ENCODE measurements at places on chromosomes 12 and 14. TPM values are rescaled to one million over a fixed set of nuclear protein-coding genes. Genes with fewer than 3 reads are reported as not detected.
A peak's percentile ranks its signal among the peaks of the same experiment; 100 is the strongest.

DNA sequence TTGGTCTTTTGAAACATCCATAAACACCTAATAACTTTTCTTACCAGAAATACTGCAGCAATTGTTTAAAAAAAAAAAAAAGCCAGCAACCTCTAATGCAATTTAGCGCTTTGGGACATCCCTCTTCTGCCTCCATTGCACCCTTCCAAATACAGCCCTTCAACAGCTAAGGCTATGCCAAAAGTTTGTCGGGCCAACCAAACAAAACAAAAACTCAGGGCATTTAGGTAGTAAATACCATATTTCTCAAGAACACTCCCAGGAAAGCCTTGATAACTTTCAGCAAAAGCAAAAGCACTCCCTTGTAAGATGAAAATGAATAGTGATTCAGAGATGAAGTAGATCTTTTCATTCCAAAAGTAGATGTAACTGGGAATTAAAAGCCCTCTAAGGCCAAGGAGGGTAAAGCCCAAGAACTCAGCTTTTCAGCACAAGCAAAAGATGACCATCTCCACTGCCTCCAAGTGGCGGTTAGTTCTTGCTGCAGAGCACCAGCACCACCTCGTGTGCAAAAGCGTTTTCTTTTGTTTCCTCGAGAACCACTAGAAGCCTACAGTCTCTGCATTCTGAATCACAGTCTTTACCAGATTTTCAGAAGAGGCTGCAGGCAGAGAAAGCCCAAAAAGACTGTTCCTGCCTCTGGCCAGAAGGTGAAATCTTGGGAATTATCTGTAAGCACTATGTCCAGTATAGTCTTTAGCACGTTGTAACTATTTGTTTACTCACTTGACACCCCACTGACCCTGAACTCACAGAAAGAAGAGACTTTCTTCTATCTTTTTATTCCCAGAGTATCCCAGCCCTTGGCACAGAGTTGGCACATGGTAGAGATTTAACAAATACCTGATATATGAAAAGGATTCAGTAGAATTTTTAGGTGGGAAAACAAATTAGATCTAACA is 53.1 kb downstream of the SIX6 start:
- no peaks in the 10 kb centered on the region for H3K4me1 ChIP-seq
- no peak for DNase-seq
- H3K4me3 ChIP-seq: no peak overlapping the region
- no peaks in the 10 kb centered on the region for H3K36me3 ChIP-seq
- no peaks in the 10 kb centered on the region for H3K27me3 ChIP-seq

GRCh38 chr12:120886199-120887018 is 17.7 kb downstream of the SPPL3 start:
- no peaks in the 10 kb centered on the region for H3K27me3 ChIP-seq
- no peak overlapping the region for H3K27ac ChIP-seq
- no peaks in the 10 kb centered on the region for H3K36me3 ChIP-seq
- DNase-seq: no peak
- H3K4me3 ChIP-seq: no peak overlapping the region

DNA sequence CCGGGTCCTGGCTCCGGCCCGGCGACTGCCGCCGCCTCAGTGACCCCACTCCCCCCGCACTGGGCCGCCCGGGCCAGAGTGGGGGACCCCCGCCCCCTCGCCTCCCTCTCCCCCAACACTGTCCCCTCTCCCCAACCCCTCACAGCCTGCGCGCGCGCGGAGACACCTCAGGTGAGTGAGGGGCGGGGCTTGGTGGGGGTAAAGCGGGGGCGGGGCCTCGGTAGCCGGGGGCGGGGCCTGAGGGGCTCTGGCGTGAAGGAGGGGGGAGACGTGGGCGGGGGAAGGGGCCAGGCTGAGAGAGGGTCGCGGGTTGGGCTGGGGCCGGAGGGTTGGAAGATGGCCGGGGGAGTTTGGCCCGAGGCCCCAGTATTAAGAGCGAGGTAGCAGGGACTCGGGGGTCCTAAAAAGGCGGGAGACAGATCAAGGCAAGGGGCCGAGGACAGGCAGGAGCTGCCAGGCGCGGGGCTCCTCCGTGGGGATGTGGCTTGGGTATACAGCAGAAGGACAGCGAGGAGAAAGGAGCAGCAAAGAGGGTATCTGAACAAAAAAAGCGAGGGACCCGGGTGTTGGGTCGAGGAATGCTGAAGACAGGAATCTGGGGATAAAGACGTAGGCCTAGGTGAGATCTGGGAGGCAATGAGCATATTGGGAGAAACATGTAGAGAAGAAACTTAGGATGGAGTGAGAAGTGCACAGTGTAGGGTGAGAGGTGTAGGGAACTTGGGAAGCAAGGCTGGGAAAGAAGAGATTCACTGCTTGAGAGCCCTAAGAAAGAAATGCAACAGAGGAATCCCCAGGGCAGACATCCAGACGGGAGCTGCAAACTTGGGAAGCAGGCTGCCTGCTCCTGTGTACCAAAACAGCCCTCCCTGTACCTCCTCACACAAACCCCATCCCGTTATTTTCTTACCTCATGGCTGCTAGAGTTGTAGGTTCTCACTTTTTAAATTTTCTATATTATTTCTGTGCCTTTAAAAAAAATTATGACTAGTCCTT is 10.8 kb downstream of the SUOX start:
- H3K4me1 ChIP-seq: no peaks in the 10 kb centered on the region
- peak overlapping the region; percentile 85 for H3K4me3 ChIP-seq
- H3K36me3 ChIP-seq: peaks cover 14% of the 10 kb centered on the region
- peak; percentile 90 for DNase-seq

Gene SIX4
- total RNA-seq: 0.69 TPM

GRCh38 chr14:51095854-51096823 is 1.2 kb upstream of the TRIM9 start:
- peaks cover 44% of the 10 kb centered on the region for H3K27me3 ChIP-seq
- H3K27ac ChIP-seq: no peak overlapping the region
- H3K4me3 ChIP-seq: peak overlapping the region; percentile 71
- no peaks in the 10 kb centered on the region for H3K36me3 ChIP-seq
- no peak for DNase-seq

DNA sequence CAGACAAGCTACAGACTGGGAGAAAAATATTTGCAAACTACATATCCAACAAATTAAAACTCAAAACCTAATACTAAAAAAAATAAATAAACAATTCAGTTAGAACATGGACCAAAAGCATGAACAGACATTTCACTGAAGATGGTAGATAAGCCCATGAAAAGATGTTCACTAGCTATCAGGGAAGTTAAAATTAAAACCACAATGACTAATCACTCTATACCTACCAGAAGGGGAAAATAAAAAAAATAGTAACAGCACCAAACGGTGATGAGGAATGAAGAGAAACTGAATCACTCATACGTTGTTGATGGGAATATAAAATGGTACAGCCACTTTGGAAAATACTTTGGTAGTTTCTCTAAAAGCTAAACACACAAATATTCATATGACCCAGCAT is 31.1 kb upstream of the DHRS7 start:
- H3K36me3 ChIP-seq: no peaks in the 10 kb centered on the region
- no peak overlapping the region for H3K27ac ChIP-seq
- H3K4me1 ChIP-seq: no peaks in the 10 kb centered on the region
- no peak for DNase-seq
- H3K27me3 ChIP-seq: no peaks in the 10 kb centered on the region

- H3K4me1 ChIP-seq: no peaks in the 10 kb centered on the region
- no peak overlapping the region for H3K4me3 ChIP-seq
- no peaks in the 10 kb centered on the region for H3K36me3 ChIP-seq
- H3K27me3 ChIP-seq: no peaks in the 10 kb centered on the region
Measured at GRCh38 chr14:32761381-32761968, 177.2 kb upstream of the NPAS3 start.

DNA sequence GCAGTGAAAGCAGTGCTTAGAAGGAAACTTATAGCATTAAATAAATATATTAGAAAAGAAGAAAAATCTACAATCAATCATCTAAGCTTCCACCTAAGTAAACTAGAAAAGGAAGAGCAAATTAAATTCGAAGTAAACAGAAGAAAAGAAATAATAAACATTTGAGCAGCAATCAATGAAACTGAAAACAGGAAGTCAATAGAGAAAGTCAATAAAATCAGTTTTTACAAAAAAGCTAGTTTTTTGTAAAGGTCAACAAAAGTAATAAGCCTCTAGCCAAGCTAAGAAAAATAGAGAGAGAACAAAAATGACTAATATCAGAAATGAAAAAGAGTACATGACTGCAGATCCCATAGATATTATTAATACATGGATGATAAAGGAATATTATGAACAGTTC is 34.2 kb upstream of the KTN1 start:
- H3K4me1 ChIP-seq: no peaks in the 10 kb centered on the region
- no peaks in the 10 kb centered on the region for H3K36me3 ChIP-seq
- no peak overlapping the region for H3K4me3 ChIP-seq
- no peak for DNase-seq

Gene TMEM229B
- 5.4 TPM for total RNA-seq

- H3K27ac ChIP-seq: no peak overlapping the region
- DNase-seq: no peak
- H3K36me3 ChIP-seq: no peaks in the 10 kb centered on the region
- no peaks in the 10 kb centered on the region for H3K27me3 ChIP-seq
- no peak overlapping the region for H3K4me3 ChIP-seq
Measured at GRCh38 chr14:32167907-32168306, 33.9 kb upstream of the RNU6-7 start.

Gene HOXC11
- not detected for total RNA-seq

Gene VRTN
- not detected for total RNA-seq

DNA sequence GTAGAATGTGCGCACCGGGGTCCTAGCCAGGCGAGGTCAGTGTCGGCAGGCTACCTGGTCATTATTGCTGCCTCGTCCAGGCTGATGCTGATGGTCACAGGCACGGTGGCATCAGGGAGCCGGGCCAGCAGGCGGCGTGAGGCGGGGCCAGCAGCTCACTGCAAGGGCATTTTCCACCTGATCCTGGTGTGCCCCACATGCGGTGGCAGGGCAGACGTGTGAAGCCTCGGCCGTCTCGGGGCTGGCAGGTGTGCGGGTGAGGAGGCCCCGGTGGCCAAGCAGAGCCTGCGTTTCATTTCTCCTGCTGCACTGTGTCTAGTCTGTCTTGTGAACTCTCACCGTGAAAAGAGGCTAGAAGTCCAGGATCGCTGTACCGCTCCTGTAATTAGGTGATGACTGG is 12.0 kb upstream of the AMN start:
- H3K4me1 ChIP-seq: no peaks in the 10 kb centered on the region
- H3K27ac ChIP-seq: no peak overlapping the region
- no peaks in the 10 kb centered on the region for H3K27me3 ChIP-seq
- peaks cover 21% of the 10 kb centered on the region for H3K36me3 ChIP-seq
- H3K4me3 ChIP-seq: no peak overlapping the region
- peak; percentile 37 for DNase-seq

DNA sequence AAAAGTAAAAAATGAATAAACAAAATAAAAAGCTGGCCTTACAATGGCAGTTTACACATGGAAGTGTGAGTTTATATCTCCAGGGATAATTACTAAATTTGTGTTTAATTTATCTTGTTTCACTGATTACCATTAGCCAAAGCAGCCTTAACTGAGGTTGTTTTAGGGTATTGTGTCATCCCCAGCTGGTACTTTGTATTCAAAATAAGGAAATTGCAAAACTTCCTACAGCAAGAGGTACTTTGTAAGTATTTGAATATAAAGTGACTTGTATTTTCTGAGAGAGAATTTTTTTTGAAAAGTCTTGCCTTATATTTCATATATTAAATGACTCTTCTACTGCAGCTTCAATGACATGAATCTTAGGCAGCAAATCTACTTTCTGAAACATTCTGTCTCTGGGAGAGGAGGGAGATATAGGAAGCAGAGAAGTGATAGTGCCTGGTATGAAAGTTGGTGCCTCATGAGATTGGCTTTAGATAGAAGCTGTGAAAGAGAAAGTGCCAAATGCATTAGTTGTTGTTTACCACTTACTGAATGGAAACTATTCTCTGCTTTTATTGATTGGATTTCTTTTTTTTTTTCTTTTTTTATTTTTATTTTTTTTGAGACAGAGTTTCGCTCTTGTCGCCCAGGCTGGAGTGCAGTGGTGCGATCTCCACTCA is 6.7 kb downstream of the FNTB start:
- no peak overlapping the region for H3K4me3 ChIP-seq
- H3K27me3 ChIP-seq: no peaks in the 10 kb centered on the region
- H3K4me1 ChIP-seq: peaks cover 24% of the 10 kb centered on the region
- no peaks in the 10 kb centered on the region for H3K36me3 ChIP-seq
- peak overlapping the region; percentile 55 for H3K27ac ChIP-seq

GRCh38 chr14:53570411-53571387 is 385.9 kb downstream of the BMP4 start:
- peaks cover 7% of the 10 kb centered on the region for H3K4me1 ChIP-seq
- no peaks in the 10 kb centered on the region for H3K36me3 ChIP-seq
- H3K27ac ChIP-seq: no peak overlapping the region
- DNase-seq: no peak
- H3K4me3 ChIP-seq: no peak overlapping the region

DNA sequence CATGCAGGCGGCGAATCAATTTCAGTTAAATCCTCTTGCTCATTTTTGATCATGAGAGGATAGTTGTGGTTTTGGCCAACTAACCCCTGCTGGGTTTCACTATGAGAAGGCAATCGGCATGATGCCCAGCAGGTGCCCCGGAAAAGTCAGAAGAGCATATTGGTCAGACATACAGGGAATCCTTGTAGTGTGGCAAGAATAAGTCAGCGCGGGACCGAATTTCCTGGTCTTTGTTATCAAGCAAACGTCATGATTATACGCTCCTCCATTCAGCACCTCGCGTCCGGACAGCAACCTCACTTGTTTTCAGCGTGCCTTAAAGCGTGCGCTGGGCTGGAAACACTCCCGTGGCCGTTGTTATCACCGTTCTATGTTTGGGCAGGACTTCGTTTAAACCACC is 1.8 kb downstream of the TBC1D30 start:
- H3K36me3 ChIP-seq: no peaks in the 10 kb centered on the region
- H3K4me1 ChIP-seq: peaks cover 28% of the 10 kb centered on the region
- peak; percentile 74 for DNase-seq
- no peak overlapping the region for H3K4me3 ChIP-seq

Gene NAA30
- total RNA-seq: 12.1 TPM

DNA sequence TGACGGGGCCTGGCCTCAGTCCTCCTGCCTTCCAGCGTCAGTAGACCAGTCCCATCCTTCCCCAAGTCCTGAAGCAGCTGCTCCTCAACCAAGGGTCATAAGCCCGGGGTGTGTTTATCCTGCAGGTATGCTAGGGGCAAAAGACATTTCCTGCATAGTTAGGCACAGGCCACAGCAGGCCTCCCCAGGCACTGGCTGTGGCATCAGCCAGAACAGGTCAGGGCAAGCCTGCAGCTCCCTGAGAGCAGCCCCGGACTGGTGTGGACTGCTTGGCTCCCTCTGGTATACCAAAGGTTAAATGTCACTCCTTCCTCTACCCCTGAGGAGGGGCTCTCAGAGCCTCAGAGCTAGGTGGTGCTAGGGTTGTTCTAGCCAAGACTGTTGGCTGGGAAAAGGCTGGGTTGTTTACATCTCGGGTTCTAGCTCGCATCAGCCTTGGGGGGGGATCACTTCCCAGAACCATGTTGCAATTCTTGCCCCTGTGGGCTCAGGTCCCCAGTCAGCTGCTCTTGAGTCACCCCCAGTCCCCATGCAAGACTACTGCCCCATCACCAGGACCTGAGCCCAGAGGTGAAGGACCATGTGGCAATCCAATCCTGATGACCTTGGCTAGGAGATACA is 2.9 kb downstream of the MMP14 start:
- H3K4me3 ChIP-seq: peak overlapping the region; percentile 89
- DNase-seq: no peak
- peaks cover 34% of the 10 kb centered on the region for H3K36me3 ChIP-seq
- H3K4me1 ChIP-seq: peaks cover 31% of the 10 kb centered on the region
- H3K27me3 ChIP-seq: no peaks in the 10 kb centered on the region
- peak overlapping the region; percentile 92 for H3K27ac ChIP-seq

Gene RFX4
- not detected for total RNA-seq

GRCh38 chr12:24078318-24078765 is 128.9 kb upstream of the SOX5 start:
- no peak for DNase-seq
- no peaks in the 10 kb centered on the region for H3K27me3 ChIP-seq
- no peaks in the 10 kb centered on the region for H3K4me1 ChIP-seq
- no peaks in the 10 kb centered on the region for H3K36me3 ChIP-seq

Measured in upper lobe of right lung (tissue), 1 donor.